Activated naive CD8-positive, alpha-beta T cell treated with anti-CD3 and anti-CD28 coated beads for 36 hours (primary cell): ENCODE measurements at places on chromosomes 5 and 9.

DNA sequence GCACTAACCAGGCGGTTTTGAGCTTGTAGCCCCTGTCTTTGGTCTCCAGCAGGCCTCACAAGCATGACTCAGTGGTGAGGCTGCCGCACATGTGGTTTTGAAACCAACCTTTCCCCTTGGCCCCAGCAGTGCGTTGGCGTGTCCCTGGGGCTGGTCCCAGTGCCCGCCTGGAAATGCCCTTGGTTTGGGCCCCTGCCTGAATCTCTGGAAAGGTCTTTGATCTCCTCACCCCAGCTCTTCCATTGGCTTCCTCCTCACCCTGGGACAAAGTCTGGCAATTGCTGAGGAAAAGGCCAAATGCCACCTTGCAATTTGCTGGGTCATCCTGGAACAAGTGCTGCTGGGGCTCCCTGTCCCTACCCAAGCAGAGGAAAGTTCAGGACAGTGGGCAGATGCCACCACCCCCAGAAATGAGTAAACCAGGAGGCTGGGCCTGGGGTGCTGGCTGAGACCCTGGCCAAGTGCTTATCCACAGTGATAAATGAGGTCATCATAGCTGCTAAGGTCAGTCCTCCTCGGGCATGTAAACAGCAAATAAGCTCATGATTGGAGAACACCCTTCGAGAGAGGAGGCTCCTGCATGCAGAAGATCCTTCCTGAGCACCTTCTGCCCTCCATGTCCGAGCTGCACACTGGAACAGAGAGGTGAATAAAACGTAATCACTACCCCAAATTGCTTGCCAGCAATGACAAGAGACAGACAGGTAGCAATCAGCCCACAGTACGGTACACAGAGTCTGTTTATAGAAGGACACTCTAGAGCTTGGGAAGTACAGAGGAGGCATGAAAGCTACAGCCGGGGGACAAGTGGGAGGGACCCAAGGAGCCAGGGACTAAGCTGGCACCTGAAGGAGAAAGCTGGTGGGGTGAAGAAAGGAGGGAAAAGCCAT, 98.9 kb upstream of the CPEB4 start:
- no peak for DNase-seq
- no peaks in the 10 kb centered on the region for H3K27me3 ChIP-seq
- H3K4me1 ChIP-seq: peaks cover 1% of the 10 kb centered on the region
- H3K4me3 ChIP-seq: no peak overlapping the region
- H3K27ac ChIP-seq: no peak overlapping the region

DNA sequence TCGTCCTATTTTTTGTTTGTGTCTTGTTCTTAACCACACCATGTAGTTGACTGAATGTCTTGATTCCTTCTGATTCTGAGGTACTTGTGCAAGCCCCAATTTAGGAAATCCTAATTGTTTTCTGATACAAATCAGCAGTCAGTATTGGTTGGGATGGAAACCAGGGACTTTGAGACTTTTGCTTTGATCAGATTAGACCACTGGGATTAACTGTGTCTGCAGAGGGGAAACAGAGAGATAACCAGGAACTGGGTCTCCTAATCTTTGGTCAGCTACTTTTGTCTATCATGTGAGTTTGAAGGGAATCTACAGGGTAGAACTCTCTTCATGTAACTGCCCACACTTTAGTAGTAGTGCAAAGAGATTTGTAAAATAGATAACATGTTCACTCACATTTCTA, 173.8 kb upstream of the POC5 start:
- no peak overlapping the region for H3K4me3 ChIP-seq
- no peaks in the 10 kb centered on the region for H3K36me3 ChIP-seq
- no peak overlapping the region for H3K27ac ChIP-seq
- DNase-seq: no peak

DNA sequence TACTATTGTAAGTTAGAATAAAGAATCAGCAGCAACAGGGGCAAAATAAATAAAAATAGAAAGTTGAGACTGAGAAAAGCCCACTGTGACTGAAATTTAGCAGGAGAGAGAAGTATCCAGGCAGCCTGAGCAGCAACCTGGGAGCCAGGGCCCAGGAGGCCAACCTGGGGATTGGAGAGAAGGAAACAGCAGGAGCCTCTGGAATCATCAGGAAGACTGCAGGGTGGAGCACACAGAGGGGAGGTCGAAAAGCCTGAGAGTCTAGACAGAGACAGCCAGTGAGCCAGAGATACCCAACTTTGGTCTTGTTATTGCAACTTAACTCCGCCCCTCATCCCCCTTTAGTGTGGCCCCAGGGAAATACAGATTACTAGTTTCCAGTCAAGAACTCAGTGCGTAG, 98.6 kb downstream of the SLC1A3 start:
- no peak for DNase-seq
- H3K36me3 ChIP-seq: peaks cover 9% of the 10 kb centered on the region
- no peaks in the 10 kb centered on the region for H3K4me1 ChIP-seq
- H3K27me3 ChIP-seq: no peaks in the 10 kb centered on the region
- H3K27ac ChIP-seq: no peak overlapping the region

- no peak overlapping the region for H3K27ac ChIP-seq
- DNase-seq: no peak
Observed at GRCh38 chr5:175340180-175340579, 103.8 kb downstream of the DRD1 start.

- no peak for DNase-seq
- peaks cover 32% of the 10 kb centered on the region for H3K4me1 ChIP-seq
- H3K27ac ChIP-seq: no peak overlapping the region
- H3K36me3 ChIP-seq: no peaks in the 10 kb centered on the region
Observed at GRCh38 chr9:99261923-99262322, 39.8 kb downstream of the SEC61B start.

DNA sequence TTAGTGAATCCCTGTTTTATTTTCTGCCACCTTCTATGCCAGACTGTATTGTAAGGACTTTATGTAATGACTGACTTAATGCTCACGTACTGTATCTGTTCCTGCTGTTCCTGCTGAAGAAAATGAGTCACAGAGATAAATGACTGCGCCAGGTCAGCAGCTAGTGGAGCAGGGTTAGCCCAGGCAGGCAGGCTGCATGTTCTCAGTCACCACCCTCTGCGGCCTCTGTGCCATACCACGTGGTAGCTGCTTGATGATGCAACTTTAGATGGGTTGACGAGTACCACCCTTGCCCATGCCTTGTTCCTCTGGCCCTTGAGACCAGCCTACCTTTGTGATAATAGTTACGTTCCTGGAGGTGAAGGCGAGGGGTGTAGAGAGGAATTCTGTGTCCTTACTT, 161.9 kb downstream of the TRIO start:
- no peaks in the 10 kb centered on the region for H3K4me1 ChIP-seq
- no peaks in the 10 kb centered on the region for H3K27me3 ChIP-seq
- H3K4me3 ChIP-seq: no peak overlapping the region
- no peak for DNase-seq

DNA sequence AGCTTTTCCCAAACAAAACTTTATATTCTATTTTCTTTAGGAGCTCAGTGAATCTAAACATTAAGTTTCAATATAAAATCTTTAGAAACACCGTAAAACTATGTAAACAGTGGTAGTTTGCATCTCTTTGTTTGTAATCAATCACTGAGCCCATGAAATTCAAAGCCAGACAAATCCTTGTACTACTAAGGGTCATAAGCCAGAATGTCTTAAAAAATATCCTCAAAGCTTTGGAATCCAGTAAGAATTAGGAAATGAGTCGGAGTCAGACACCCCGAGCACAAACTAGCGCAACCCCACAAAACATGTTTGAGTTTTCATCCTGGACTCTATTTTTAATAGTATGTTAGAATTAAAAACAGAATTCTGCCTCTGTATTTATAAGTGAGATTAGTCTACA, 153.8 kb downstream of the HSPA4 start:
- no peaks in the 10 kb centered on the region for H3K4me1 ChIP-seq
- H3K27ac ChIP-seq: no peak overlapping the region
- H3K27me3 ChIP-seq: no peaks in the 10 kb centered on the region
- DNase-seq: no peak
- H3K4me3 ChIP-seq: no peak overlapping the region
